ENCODE measurements at places on chromosomes 5 and 9.

DNA sequence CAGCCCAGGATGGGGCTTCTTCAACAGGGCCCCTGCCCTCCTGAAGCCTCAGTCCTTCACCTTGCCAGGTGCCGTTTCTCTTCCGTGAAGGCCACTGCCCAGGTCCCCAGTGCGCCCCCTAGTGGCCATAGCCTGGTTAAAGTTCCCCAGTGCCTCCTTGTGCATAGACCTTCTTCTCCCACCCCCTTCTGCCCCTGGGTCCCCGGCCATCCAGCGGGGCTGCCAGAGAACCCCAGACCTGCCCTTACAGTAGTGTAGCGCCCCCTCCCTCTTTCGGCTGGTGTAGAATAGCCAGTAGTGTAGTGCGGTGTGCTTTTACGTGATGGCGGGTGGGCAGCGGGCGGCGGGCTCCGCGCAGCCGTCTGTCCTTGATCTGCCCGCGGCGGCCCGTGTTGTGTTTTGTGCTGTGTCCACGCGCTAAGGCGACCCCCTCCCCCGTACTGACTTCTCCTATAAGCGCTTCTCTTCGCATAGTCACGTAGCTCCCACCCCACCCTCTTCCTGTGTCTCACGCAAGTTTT, 23.6 kb downstream of the PCDHGC5 start:
- peak; percentile 79 for DNase-seq

DNA sequence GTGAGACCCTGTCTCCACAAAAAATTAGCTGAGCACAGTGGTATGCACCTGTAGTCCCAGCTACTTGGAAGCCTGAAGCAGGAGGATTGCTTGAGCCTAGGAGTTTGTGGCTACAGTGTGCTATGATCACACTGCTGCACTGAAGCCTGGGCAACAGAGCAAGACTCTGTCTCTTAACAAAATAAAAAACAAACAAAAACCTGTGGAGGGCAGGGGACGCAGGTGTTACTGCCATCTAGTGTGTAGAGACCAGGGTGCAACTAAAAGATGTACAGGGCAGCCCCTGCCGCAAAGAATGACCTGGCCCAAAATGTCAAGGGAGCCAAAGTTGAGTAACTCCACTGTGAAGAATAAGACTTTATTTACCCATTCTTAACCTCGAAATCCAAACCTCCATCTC, 27.1 kb downstream of the ASPN start:
- no peak for DNase-seq

GRCh38 chr9:91913986-91914385, 36.0 kb downstream of the ROR2 start:
- DNase-seq = no peak

GRCh38 chr9:131013015-131013755, 4.2 kb downstream of the LAMC3 start:
- no peak for DNase-seq

GRCh38 chr5:9245071-9245470, 300.8 kb downstream of the SEMA5A start:
- DNase-seq = no peak

GRCh38 chr5:149550268-149550583, 1.0 kb downstream of the CSNK1A1 start:
- peak; percentile 17 for DNase-seq

- no peak for DNase-seq
These were observed 199.7 kb downstream of the ROR2 start for GRCh38 chr9:91750343-91750742.

DNA sequence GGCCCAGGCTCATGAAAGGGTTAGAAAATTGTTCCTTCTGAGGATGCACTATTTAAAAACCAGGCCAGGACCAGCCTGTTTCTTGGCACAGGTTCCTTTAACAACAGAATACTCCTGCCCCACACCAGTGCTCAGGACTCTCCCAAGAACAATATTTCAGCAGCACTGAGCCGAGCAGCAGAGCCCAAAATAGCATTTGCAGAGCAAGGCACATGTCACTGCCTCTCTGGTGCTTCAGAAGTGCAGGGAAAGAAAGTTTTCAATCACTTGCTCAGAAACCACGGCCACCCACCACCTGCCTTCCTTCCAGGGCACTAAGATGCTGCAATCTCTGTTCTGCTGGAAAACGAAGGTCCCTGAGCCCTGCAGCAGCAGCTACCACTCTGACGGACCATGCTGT, 77.6 kb downstream of the SIL1 start:
- no peak for DNase-seq

DNA sequence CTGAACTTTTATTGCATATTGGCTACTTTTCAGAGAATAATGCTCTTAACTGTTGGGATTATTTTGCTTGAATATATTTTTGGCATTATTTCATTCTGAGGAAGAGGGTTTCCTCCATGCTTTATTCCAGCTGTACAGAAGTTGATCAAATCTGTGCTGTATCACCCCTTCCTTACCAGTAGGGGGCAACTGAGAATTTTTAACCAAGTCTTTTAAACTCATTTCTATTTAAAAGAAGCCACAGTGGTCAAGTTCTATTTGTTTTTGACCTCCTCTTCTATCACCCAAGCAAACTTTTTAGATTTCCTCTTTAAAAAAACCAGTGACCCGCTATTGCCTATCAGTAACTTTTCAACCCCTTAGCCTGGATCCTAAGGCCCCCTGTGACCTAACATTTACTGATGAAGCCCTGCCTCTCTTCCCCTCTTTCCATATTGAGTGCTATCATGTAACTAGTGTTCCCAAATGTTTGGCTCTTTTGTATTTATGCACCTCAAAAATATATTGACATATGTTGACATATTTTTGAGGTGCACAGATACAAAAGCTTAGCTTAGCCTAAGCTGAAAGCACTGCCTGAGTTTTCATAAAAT, 80.6 kb downstream of the FBXO4 start:
- no peak for DNase-seq

DNA sequence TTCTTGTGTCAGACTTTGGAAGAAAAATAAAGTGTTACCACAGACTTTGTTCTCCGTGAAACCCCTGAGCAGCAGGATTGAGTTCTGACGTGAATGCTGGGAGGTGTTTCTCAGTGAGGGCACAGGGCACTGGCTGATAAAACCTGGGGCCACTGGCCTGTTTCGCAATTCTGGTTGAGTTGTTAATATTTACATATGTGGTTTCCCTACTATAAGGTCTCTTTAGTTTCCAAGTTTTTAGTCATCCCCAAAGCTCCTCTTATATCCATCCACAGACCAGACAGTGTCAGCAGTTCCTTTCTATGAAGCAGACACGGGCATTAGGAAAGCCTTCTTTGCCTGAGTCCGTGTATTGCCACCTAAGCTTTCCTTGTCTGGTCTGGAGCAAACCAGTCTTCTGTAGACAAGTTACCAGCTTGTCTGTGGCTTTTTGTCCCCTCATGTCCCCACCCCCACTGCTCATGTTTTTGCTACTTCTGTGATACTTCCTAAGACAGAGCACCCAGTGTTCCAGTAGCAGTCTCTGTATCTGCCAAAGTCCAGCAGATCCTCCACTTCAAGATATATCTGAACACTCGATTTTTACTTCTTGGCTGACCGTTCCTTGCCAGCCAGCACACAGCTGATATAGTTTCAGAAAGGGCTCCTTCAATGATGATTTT, 42.0 kb downstream of the ACO1 start:
- DNase-seq = no peak

- no peak for DNase-seq
These were observed 3.4 kb upstream of the F12 start for GRCh38 chr5:177412603-177413233.

DNA sequence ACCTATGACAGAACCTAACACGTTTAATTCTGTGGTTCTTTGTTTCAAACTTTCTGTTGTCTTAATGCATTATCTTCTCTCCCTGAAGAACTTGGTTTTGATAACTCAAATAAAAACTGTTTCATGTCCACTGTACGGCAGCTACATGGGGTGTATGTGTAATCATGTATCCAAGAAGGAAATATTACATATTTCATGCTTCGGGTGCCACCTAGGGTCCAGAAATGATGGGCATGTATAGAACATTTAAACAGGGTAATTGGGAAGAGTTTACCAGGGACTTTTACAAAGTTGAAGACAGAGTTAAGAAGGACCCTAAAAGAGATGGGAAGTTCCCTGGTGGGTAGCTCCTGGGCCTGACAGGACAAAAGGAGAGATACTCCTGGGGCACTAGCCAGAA, 291.3 kb downstream of the FBXL7 start:
- DNase-seq = no peak

GRCh38 chr5:172887692-172888091, 53.6 kb downstream of the ERGIC1 start:
- DNase-seq = no peak

GRCh38 chr9:90107040-90107725, 502.4 kb downstream of the GADD45G start:
- DNase-seq = no peak

DNA sequence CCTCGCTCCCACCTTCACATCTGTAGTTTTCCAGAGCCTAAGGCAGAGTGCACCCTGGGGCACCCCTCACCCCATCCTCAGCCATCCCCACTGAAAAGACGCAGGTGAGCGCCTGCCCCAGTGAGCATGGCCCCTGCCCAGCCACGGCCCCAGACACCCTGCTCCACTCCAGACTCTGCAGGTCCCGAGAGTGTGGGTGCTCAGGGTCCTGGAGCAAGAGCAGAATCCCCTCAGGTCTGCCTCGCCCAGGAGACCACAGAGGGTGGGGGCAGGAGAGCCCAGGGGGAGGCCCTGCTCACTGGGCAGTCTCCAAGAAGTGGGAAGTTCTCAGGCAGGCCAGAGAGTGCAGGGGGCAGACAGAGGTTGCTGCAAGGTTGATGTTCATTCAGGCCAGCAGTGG, 158.6 kb upstream of the PPP1R26 start:
- no peak for DNase-seq

GRCh38 chr5:87120518-87121303, 147.0 kb upstream of the RASA1 start:
- DNase-seq = no peak

GRCh38 chr5:103503066-103503465, 59.5 kb downstream of the NUDT12 start:
- DNase-seq = no peak

GRCh38 chr9:84513979-84514378, 155.6 kb upstream of the NTRK2 start:
- no peak for DNase-seq

DNA sequence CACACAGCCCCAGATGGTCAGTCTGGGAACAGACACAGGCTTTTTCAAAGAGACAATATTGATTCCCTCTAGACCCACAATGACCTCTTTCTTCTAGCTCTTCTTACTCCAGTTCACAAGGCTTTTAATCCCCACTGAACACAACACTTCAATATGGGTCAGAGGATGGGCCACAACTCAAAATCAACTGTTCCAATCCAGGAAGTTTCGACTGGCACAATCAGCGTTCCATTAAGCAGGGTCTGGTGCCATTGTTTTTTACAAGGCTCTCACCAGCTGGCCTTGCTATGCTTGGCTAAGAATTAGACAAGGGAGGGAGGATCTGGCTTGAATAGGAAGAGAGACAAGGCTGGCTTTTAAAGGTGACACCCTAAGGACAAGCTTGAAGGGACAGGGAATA, 199.4 kb upstream of the SLC24A2 start:
- DNase-seq = no peak

DNA sequence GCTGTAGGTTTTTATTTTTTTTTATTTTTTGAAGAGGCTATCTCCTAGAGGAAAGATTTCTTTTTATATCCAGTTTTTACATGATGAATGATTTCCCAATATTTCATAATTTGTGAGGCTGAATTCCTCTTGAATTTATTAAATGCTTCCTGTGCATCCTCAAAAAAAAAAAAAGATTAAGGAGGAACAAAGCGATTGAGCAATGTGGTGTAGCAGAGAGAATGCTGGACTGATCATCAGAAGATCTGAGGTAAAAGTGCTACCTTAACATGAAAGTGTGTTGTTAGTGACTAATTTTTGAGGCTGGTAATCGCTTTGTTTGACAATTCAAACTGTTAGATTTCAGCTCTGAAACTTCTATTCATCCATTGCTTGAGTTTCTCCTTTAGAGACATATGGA, 125.1 kb downstream of the ESM1 start:
- no peak for DNase-seq

DNA sequence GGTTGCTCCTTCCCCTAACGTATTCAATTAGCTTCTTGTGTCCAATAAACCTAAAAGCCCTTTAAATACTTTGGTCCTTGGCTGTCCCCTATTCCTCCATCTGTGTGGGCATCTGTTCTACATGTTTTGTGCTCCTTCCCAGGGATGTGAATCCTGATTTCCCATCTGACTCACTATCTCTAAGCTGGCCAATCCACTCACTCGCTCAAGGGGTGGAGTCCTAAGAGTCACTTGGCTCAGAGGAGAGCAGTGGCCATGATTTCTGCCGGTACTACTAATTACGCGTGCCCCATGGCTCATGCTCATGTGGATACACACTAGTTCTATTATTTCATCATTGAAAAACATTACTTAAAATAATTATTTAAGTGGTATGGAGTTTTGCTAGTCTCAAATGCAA, 89.6 kb downstream of the TAF11L14 start:
- no peak for DNase-seq

Data from tibial nerve (tissue), 4 donors.